MV-4-11 (cell line): ENCODE measurements at places on chromosomes 6 and 20.

GRCh38 chr20:44336086-44336485 is 757 bp upstream of the R3HDML start:
- DNase-seq: no peak

GRCh38 chr6:25833136-25833535 is 1.3 kb upstream of the SLC17A1 start:
- no peak for DNase-seq

- DNase-seq: no peak
Observed at GRCh38 chr6:48701572-48701971, 590.6 kb upstream of the PTCHD4 start.

GRCh38 chr6:41509580-41509979 is 36.6 kb upstream of the FOXP4 start:
- DNase-seq: no peak

DNA sequence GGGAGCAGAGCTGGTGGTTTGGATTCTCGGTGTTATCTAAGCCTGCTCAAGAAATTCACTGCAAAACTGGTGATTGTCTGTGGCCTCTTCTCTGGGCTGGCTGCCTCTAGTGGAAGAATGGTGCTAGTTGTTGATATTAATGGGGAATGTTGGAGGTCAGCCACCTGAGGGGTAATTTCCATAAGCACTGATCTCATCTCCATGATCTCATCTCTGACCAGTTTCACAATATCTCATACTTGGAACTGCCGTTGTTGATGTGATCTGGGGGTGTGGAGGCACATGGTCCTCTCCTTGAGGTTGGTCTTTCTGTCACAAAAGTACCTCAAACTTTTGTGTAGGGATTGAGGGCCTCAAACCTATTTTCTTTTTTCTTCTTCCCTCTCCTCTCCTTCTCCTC is 102.6 kb downstream of the CD109 start:
- no peak for DNase-seq

- DNase-seq: peak; percentile 60
Observed at GRCh38 chr6:143060354-143060805, 309 bp upstream of the AIG1 start.

- DNase-seq: no peak
Observed at GRCh38 chr6:11890209-11890608, 111.6 kb upstream of the ADTRP start.

DNA sequence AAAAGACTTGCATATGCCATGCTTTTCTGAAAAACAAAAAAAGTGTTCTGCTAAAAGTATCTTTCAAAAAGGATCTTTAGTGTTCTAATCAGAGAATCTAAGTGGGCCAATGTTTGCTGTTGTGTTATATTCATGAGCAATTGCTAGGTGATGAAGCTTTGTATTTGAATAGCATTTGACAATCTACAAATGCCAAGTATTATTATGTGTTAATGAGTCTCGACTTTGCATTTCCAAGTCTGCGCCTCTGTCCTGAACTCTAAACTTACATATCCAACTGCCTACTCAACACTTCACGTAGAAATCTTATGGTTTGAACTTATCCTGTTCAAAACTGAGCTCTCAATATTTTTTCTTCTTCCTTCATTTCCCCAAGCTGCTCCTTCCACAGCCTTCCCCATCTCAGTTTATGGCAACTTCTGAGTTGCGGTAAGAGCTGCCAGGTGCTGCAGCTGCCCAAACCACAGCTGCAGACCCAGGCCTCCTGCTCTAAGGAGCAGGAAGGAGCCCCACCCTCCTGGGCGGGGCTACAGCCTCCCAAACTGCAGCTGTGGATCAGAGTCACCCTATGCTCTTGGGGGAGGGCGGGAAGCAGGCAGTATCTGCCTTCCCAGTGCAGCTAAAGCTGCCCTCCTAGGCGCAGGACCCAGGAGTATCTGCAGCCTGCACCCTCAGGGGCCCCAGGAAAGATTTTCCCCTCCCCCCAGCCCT is 16.7 kb upstream of the MAK start:
- no peak for DNase-seq

GRCh38 chr6:144778773-144779492 is 493.8 kb downstream of the UTRN start:
- DNase-seq: peak; percentile 9

DNA sequence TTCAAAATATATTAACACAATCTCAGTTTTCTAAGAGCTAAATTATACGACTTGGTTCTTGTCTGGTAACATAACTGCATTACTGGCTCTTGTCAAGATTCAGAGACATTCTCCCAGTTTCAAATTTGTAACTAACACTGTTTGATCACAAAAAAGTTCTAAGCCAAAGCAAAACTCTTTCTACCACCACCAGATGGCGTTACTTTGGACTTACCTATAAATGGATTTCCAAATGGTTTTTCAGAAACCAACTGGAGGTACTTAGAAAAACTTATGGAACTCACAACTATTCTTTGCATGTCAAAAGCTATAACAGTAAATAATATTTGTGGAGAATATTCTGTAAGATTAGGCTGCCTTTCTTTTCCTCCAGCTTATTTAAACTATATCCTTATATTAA is 34.2 kb upstream of the GFRAL start:
- no peak for DNase-seq

GRCh38 chr6:17985934-17986655 is 1.3 kb downstream of the KIF13A start:
- no peak for DNase-seq

DNA sequence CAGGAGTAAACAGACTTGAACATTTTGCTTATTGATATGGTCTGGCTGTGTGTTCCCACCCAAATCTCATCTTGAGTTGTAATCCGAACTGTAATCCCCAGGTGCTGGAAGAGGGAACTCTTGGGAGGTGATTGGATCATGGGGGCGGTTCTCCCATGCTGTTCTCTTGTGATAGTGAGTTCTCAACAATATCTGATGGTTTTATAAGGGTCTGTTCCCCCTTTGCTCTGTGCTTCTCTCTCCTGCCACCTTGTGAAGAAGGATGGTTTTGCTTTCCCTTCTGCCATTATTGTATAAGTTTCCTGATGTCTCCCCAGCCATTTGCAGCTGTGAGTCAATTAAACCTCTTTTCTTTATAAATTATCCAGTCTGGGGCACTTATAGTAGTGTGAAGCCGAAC is 40.0 kb downstream of the MYLIP start:
- peak; percentile 48 for DNase-seq

- no peak for DNase-seq
Observed at GRCh38 chr6:110367825-110368224, 9.7 kb upstream of the METTL24 start.

GRCh38 chr20:9490631-9491030 is 23.8 kb upstream of the LAMP5 start:
- DNase-seq: peak; percentile 73

DNA sequence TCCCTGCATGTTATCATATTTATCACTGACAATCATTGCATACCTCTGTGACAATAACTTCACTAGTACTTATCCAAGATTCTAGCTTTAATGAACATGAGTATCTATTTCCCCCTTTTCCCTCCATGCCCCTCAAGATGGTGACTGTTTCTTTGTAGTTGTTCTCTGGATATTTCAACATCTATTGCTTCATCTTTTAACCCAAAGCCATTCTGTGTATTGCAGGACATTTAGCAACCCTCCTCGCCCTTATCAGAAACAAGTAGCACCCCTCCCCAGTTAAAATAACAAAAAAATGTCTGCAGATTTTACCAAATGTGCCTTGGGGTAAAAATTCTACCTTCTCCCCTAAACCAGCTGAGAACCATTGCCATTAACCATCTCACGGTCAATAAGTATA is 979.8 kb upstream of the MANEA start:
- peak; percentile 6 for DNase-seq

- peak; percentile 53 for DNase-seq
Observed at GRCh38 chr6:12973386-12973785, 256.8 kb downstream of the PHACTR1 start.

GRCh38 chr20:35954907-35955251 is 577 bp upstream of the SCAND1 start:
- DNase-seq: peak; percentile 35

- DNase-seq: no peak
Observed at GRCh38 chr6:45872827-45873365, 142.8 kb downstream of the CLIC5 start.

DNA sequence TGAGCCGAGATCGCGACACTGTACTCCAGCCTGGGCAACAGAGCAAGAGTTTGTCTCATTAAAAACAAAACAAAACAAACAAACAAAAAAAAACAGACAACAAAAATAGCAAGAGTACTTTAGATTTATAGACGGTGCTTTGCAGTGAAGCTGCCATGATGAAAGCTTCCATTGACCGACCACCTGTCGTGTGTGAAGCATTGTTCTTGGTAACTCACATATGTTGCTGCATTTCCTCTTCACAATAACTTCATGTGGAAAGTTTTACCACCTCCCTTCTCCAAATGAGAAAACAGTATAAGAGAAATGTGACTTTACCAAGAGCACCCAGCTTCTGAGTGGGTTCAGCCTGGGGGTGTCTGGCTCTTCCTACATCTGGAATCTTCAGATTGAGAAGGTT is 56.4 kb upstream of the PTGIS start:
- DNase-seq: no peak

GRCh38 chr6:22653980-22654610 is 84.7 kb downstream of the HDGFL1 start:
- no peak for DNase-seq

- no peak for DNase-seq
Observed at GRCh38 chr6:109793021-109793420, 101.9 kb downstream of the FIG4 start.

DNA sequence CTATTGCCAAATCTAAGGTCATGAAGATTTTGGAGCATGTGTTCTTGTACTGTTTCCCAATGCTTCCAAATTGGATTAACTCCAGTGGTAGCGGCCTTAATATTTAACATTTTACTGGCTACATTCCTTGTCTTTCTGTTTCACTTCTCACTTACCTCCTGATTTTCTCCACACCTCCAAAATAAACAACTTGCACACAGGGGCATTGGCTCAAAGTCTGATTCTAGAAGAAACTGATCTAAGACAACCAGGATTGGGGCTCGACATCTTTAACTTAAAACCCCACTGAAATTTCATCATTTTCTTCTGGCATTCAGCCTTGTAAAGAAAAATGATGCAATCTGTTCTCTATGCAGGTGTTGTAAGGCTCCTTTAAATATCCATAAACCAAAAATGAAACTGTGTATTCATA is 557.9 kb upstream of the ID4 start:
- no peak for DNase-seq

- DNase-seq: no peak
Observed at GRCh38 chr6:154520280-154520679, 9.8 kb upstream of the CNKSR3 start.

DNA sequence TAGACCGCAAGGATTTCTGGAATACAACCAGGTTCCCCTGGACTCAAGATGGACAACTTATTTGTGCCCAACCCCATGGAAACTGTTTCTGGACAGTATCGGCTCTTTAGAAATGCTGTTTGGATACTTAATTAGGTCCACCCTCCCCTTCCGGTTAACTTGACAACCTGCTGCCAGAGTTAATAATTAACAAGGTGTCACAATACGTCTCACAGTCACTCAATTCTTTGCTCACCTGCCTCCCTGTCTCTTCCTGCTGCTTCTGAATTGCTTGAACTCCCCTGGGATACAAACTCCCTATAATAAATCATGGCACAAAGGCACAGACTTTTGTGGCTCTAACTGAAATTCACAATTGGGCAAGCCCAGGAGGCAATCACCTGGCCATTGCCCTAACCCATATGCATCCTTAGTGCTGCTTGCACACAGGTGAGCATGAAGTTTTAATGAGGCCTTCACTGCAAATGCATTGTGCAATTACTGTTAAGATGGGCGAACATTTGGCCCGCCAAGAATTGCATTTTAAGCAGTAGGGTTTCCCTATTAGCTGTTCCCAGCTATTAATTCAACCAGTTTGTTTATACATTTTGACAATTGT is 504.4 kb upstream of the NOX3 start:
- DNase-seq: no peak

- no peak for DNase-seq
Observed at GRCh38 chr6:12392490-12392889, 102.3 kb downstream of the EDN1 start.

DNA sequence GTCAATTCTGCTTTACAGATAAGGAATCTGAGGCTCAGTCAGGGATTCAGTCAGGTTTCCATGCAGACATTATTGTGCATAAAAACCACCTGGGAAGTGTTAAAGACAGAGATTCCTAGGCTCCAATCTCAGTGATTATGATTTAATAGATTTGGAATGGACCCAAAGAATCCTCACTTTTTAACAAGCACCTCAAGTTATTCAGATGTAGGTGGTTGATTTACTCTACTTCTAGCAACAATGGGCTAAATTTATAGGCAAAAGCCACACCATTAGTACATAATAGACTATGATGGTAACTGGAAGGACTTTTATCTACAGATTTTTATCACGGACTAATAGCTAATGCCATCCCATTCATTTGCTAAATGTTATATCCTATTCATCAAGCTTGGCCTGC is 9.0 kb downstream of the ENPP1 start:
- no peak for DNase-seq

DNA sequence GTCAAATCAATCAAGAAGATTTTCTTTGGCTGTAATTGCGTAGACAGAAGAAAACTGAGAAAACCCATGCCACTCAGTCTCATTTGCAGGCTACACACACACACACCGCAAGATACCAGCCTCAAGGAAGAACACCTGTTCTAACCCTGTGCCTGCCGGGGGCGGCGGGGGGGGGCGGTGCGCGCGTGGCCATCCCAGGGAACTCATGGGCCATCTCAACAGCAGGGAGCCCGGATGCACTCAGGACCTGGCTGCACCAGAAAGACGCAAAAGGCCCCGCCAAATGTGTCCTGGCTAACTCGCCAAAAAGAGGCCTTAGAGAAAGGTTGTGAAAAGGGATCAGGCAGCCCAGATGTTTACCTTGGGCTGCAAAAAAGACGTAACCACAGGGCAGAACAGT is 2.1 kb downstream of the B3GAT2 start:
- DNase-seq: no peak

GRCh38 chr20:61424628-61425420 is 172.8 kb downstream of the CDH4 start:
- no peak for DNase-seq

DNA sequence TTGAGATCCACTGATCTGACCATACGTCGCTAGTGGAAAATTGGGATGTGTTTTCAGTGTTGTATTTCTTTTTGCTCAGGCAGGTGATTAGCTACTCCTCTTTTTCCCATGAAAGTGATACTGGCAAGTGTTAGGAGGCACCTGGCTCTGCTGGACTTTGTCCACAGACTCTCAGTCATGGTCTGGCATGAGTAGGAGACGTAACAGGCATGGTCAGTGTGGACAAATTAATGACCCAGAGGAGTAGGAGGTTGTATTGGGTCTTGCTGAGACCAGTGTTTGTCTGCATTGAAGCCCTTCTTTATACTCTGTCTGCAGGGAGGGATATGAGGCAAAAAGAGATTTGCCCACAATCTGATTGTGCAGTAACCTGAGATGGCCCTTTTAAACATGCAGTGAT is 178.7 kb downstream of the DTNBP1 start:
- no peak for DNase-seq

DNA sequence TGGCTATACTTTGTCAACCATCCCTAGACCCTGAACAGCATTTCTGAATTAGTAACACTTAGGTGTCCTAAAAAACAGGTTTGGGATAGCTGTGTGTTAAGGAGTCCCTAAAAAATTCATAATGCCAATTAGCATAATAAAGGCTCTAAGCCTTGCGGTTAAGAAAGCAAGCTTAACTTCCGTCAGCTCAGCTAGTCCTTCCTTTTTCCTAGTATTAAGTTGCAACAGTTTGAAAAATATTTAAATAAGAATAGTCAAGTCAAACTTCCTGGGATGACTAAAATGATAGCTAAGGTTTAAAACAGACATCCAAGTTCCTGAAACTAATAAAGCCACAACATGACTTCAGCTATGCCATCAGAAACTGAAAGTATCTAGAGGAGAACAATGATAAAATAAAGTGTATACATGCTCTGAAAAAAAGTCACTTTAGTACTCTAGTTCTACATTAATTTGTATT is 3.5 kb downstream of the AKIRIN2 start:
- DNase-seq: peak; percentile 91

- DNase-seq: no peak
Observed at GRCh38 chr6:133312006-133312405, 70.8 kb downstream of the EYA4 start.
